IPS-NIHi11 (cell line): ENCODE measurements at places on chromosomes 2 and 18.

- DNase-seq, result no peak
Observed at GRCh38 chr2:172978063-172978383, 97.6 kb upstream of the MAP3K20 start.

DNA sequence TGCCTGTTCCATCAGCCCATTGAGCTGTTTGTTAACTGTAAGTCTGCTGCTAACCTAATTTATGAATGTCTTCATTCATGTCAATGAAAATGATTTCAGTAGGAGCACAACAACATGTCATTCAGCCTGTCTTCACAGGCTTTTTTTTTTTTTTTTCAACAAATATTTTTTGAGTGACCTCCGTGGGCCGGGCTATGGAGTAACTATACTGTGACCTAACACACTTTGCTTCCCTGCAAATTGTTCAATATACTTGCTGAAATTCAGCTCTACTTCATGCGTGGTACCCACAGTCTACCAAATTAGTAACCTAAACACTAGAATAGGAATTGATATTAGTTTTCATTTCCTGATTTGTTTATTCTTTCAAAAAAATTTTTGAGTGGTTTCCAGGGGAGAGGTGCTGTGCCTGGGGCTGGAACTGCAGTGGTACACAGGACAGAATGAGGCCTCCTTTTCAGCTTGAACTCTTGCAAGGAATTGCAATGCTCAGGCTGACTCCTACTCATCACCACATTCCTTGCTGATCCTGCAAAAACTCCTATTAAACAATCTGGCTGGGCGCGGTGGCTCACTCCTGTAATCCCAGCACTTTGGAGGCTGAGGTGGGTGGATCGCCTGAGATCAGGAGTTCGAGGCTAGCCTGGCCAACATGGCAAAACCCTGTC lies 87.1 kb downstream of the CDH20 start:
- DNase-seq, result no peak

DNA sequence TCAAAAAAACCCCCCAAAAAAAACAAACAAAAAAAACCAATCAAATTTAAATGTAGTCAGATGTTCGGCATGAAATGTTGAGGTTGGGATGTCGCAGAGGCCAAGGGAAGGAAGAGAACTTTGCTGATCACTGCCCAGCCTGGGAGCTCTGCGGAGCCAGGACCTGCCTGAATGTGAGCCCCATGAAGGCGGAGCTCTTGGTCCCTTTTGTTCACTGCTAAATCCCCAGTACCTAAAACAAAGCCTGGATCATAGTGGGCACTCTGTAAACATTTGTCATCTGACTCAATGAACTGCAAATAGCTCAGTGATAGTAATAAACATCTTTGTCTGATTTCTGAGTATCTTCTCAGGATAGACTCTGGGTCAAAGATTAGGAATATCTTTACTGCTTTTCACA lies 64.0 kb downstream of the NGEF start:
- DNase-seq, result peak; percentile 45

DNA sequence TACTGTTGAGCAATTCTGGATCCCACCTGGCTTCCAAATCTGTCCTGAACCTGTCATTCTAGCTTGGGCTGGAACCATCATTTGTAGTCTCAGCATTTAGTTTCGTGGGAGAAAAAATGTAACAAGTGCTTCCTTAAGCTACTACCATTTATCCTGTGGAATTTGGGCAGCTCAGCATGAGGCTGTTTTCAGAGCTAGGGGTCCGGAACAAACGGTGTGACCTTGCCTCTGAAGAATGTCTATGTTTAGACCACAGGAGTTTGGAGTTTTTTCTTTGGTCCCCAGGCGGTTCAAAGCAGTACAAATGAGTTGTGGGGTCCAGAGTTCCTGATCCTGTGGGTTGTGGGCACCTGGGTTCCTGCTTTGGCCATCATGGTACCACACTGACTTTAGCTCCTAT lies 59.1 kb upstream of the TMEM178A start:
- peak; percentile 26 for DNase-seq

GRCh38 chr18:65721619-65722018 lies 29.2 kb upstream of the CDH7 start:
- DNase-seq, result no peak

DNA sequence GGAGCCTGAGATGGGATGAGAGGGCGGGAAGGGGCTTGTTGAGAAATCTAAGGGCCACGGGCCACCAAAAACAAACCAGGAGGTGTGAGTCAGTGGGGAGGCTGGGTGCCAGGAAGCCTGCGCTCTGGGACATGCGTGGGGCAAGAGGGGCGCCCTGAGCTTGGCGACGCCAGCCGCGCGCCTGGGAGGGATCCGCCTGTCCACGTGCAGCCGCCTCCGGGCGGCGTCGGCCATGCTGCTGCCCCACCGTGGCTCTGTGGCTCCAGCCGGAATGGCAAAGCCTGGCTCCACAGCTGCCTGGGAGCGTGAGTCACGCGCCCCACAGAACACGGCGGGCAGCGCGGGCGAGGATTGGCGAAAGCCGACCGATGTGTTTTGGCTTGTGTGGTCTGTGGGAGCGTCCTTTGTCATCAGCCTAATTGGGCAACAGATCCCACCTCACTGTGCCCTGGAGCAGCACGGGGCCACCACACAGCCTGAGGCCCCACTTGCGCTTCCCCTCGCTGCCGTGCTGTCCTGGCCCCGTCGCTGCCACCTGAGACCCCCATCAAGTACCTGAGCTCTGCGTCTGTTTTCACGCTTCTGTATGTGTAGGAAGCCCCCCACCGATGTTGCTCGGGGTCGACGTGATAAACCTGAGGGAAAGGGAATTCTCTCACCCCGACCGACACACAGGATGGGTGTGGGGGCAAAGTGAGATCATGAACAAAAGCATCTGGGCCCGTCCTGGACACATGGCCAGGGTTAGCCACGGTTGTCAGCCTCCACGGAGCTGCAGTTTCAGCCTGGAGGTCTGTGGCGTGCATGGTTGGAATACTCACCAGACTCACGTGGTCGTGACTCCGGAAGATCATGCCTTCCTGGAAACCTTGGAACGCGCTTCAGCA lies 80.5 kb downstream of the NFATC1 start:
- DNase-seq, result no peak

- DNase-seq, result no peak
Observed at GRCh38 chr2:11899264-11899818, 152.9 kb downstream of the LPIN1 start.

- no peak for DNase-seq
Observed at GRCh38 chr2:74707837-74708236, 53.8 kb downstream of the SEMA4F start.

DNA sequence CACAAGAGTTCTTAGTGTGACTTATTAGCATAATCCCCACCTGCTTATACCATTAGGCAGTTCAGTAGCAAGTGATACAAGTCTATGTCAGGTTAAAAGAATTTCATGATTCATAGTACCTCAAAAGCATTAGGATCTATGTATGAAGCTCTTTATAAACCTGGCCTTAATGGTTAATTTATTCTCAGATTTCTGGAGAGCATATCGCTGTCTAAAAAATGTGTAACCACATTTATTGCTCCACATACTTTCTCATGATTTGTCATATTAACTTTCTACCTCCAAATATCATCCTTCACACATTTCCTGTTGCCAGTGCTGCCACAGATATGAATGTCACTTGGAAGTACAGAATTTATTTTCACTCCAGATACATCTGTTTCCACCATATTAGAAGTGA lies 332.8 kb upstream of the MAP2 start:
- DNase-seq, result no peak

DNA sequence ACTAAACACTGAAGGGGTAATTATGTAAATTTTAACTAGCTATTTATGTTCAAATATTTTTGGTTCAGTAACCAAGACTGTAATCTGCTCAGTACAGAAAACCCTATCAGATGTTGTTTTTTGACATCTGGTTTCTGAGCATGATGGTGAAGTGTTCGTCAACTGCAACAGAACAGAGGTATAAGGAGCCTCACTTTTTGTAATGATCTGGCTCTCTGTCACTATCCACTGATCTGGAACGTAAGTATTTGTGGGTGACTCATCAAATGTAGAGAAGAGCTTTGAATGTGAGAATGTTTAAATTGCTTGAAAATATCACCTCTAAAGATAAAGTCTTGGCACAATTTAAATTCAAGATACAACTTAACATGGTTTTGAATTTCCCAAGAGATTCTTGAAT lies 213.6 kb upstream of the FAM98A start:
- no peak for DNase-seq

DNA sequence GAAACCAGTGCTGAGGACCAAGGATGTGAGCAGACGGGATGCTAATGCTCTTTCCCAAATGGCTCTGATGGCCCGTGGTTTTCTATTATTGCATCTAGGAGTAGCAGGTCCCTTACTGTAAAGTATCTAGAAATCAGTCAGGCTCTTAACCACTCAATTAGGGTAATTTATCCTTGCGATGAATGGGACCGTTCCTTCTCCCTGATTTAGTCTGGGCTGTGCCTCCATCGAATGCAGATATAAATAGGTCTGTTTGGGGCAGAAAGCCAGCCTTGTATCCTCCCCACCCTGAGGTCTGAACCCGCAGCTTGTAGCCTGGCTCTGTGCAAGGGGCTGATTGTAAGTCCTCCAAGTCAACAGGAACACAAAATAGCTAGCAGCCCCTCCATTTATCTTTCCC lies 9.5 kb upstream of the SMARCAL1 start:
- no peak for DNase-seq

DNA sequence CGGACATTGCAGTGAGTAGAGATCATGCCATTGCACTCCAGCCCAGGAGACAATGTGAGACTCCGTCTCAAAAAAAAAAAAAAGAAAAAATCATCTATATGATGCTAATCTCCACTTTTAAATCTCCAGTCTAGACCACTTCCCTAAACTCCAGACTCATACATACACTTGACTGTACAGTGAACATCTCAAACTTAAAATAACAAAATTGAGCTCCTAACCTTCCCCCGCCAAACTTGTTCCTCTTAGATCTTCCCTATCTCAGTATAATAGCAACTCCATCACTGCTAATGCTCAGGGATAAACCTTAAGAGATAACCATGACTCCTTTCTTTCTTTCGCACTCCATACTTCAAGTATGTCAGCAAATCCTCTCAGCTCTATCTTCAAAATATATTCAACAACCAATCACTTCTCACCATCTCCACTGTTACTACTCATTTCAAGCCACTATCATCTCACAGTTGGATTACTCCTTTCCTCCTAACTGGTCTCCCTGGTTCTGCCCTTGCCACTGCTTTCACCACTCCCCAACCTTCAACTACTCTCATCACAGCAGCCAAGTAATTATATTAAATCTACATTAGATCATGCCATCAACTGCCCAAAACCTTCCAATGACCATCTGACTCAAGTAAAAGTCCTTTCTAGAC lies 12.0 kb downstream of the MEMO1 start:
- DNase-seq, result no peak

DNA sequence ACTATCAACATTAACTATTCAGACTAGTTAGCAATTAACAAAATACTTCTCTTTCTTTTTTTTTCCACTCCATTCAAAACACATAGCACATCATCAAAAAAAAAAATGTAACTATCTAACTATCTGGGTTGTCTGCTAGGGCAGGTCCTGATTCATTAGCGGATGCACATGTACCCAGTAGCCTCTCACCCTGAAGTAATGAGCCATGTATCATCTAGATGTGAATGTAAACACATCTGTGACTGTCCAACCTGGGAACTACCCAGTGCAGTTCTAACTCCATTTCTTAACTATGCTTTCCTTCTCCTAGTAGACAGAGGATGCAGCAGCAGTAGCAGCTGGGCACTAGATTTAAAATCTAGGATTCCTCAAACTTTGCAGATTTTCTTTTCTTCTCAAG lies 183.1 kb upstream of the PIK3C3 start:
- no peak for DNase-seq

GRCh38 chr2:239381709-239382134 lies 19.1 kb downstream of the HDAC4 start:
- no peak for DNase-seq

DNA sequence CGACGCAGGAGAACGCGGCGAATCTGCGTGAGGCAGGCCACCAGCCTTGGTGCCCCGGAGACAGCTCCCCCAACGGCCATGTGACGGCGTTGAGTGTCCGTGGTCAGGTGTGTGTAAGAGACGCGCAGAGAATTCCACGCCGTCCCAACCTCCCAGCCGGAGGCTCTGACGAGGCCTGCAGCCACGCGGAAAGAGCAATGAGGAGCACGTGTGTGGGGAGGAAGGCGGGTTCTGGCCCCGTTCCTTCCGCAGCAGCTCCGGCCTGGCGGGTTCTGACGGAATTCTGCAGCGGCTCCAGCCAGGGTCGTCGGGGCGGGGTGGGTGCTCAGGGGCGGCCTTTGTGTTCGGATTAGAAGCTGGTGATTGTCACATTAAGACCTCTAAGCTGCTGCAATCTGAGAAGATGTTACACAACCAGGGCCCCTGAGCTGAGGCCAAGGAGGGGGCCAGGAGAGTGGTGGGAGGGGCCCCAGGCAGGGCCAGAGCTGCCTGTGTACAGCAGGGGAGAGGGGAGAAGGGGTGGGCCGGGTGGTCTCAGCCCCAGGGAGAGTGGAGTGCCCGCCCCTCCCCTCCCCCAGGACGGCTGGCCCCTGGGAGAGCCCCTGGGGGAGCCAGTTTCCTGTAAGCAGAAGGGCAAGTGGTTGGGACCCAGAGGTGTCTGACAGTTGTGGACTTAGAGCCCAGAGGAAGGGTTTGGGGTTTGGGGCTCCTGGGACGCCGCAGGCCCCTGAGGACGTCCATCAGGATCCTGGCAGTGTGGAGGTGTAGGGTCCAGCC lies 5.1 kb upstream of the GAL3ST2 start:
- peak; percentile 70 for DNase-seq

GRCh38 chr2:96091711-96092572 lies 24.4 kb downstream of the ADRA2B start:
- peak; percentile 28 for DNase-seq

DNA sequence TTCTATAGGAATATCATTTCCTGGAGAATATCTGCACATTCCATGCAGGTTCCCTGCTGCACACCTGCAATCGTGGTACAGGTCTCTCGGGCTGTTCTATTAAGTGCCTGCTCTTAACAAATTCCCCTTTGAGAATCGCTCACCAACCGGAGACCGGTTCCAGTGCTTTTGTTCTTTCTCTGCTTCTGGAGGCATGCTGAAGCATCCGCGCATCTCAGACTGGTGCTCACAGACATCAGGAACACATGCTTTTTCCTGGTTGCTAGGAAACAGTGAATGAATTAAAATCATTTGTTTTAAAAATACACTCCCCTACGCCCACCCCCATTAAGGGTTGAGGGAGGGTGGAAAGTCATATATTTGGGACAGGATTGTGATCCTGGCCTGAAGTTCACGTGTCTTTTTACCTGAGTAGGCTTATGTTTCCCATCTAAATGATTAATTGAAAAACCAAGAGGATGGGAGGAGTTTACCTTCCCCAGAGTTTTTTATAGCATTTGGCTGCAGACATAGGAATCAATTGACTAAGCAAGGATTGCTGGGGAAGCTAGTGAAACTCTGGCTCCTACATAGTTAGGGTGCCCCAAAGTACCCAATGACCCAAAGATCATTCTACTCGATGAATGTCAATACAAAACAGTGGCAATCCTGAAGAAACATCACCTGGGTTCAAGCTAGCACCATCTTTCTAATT lies at the start of gene C2orf80:
TSS of gene C2orf80 (minus strand) at position 221 of the 694 bp plus-strand sequence. CDS start 3,044 bp downstream, outside the sequence.
- no peak for DNase-seq

DNA sequence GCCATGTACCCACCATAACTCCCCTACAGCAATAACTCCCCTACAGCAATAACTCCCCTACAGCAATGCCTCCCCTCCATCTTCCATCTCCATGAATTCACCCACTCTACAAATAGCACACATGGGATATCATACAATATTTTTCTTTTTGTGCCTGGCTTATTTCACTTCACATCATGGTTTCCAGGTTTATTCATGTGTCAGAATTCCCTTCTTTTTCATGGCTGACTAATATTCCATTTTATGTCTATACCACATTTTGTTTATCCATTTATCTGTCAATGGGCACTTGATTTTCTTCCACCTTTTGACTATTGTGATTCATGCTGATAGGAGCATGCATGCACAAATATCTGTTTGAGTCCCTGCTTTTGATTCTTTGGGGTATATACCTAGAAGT lies 178.3 kb downstream of the SMAD7 start:
- DNase-seq, result no peak
